NCI-H1417 treated with DMSO at 0.1 percent for 48 hours (cell line): ENCODE measurements at places on chromosomes 12 and 14.

DNA sequence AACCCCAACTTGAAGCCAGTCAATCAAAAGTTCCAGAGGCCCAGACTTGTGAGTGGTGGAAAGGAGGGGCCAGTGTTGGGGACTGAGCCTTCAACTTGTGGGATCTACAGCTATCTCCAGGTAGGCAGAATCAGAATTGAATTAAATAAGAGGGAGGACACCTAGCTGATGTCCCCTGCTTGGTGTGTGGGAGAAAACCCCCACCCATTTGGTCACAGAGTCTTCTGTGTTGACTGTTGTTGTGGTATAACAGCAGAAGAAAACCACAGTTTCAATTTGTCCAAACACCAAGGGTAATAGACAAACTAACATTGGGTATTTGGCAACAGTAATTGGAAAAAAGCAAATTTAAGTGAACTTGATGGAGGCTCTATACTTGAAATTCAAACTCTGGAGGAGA lies 3.4 kb upstream of the GCH1 start:
- no peak for DNase-seq

GRCh38 chr14:75824318-75824717 lies 157.5 kb downstream of the TGFB3 start:
- no peak for DNase-seq

DNA sequence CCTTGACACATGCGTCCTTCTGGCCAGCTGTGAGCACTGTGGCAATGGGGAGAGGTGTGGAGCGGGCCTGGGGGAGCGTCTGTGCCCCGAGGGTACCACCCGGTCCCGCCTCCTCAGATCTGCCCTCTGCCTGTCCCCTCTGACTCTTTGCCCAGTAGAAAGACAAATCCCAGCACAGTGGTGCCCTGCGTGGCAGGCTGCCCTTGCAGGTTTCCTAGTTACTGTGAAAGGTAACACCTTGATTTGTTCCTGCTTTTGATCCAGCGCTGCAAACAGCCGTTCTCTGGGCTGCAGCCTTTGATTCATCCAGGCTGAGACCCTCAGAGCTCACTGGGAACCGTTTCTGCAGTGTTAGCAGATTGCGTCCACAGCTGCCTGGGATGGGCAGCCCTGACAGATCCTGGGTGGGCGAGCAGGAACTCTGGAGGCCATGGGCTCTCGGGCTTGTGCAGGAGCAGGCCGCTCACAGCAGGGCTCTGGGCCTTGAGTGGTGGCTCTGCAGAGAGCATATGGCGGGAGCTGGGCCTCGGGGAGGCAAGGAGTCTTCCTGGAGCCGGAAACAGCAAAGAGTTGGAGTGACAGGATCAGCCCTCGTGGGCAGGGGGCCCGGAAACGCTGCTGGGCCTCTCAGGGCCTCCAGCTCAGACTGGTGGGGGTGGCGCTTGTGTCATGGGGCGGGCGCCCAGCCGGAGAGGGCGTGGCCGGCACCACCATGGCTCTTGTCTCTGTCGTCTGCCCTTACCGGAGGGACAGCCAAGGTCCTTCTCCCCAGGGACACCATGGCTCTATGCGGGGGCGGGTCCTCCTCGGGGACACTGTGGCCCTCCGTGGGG lies 16.6 kb downstream of the FBRSL1 start:
- no peak for DNase-seq

GRCh38 chr12:8852119-8852518 lies 29.7 kb downstream of the A2ML1 start:
- DNase-seq, result no peak

- no peak for DNase-seq
These were observed 28.8 kb downstream of the KLRK1 start for GRCh38 chr12:10361084-10361483.

GRCh38 chr12:104775731-104776231 lies 182.3 kb downstream of the SLC41A2 start:
- no peak for DNase-seq

GRCh38 chr14:67533754-67534085 lies 630 bp downstream of the PLEKHH1 start:
- DNase-seq, result no peak
